Stimulated activated CD4-positive, alpha-beta T cell treated with anti-CD3 and anti-CD28 coated beads, Interleukin-2, amount 100 ng/mL, for 24 hours (primary cell): ENCODE measurements at places on chromosomes 3 and 15.

- DNase-seq = no peak
These were observed 123.0 kb upstream of the NR2F2 start for GRCh38 chr15:96207377-96208006.

GRCh38 chr15:40054855-40055575, 16.0 kb upstream of the SRP14 start:
- DNase-seq = no peak

- DNase-seq = no peak
These were observed 48.1 kb downstream of the ACAP2 start for GRCh38 chr3:195394700-195395099.

DNA sequence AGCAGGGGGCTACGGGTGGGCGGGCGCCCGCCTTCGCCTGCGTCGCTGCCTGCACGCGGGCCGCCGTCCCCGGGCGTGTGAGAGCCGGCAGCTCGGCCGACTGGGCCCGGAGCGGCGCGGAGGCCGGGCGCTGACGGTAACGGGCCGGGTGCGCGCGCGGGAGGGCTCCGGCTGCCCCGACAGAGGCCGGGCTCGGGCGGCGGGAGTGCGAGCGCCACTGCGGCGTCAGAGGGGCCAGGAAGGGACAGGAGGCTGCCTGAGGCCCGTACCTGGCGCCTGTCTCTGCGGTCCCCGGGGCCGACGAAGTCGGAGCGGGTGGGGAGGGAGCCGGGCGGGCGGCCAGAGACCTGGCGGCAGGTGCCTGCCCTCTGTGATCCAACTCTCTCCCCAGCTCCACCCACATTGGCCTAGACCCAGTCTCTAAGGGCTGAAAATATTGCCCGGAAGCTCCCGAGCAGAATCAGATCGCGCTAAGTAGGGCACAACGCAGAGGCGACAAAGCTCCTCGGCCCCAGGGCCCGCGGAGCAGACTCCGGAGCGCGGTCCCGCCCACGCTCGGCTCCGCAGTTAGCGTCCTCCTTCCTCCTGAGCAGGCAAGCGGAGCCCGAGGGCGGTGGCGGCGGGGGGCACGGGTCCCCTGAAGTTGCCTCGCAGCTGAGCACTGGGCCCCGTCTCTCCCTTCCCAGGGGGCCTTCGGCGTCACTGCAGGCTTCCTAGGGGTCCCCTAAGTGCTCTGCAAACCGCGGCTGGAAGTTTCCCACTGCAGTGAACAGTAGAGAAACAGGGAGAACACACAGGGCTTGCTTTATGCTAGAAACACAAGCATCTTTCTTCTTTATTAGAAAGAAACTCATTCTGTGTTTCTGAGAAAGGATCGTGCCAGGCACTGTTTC, at the start of gene MAN2A2:
TSS of gene MAN2A2 (plus strand) at position 463 of the 893 bp plus-strand sequence. CDS start 906 bp downstream, outside the sequence.
- DNase-seq = peak; percentile 81

DNA sequence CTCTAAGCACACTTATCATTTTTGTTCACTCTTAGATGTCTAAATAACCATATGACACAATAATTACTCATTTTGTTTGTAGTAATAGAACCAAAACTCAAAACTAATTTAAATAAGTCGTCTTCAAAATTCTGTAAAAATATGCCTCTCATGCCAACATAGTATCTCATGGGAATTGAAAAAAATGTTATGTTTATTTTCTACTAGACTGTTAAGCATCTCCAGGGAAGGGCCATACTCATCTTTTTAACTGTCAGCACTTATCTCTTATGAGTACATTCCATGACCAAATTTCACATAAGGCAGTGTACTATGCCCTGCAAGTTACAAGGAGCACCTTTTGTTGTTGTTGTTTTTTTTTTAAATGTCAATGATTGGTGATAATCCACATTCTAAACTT, 18.3 kb upstream of the USF3 start:
- no peak for DNase-seq

DNA sequence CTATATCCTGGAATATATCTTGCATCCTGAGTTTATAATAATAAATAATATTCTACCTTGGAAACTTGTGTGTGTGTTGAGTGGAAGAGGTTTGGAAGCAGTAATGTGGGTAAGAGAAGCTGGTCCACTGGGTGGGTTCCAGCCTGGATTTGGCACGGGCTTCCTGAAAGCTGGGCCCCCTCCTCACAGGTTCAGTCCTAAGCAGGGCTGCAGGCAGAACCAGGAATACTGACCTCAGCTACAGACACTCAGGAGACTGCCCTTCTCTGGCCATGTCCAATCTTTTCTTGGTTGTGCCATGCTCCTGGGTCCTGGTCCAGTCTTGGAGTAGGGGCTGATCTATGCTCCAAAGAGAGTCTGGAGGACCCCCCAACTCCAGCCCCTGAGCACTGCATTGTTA, 4.5 kb downstream of the MYD88 start:
- DNase-seq = peak; percentile 14

- no peak for DNase-seq
These were observed 11.8 kb upstream of the FBXO22 start for GRCh38 chr15:75891895-75892294.

DNA sequence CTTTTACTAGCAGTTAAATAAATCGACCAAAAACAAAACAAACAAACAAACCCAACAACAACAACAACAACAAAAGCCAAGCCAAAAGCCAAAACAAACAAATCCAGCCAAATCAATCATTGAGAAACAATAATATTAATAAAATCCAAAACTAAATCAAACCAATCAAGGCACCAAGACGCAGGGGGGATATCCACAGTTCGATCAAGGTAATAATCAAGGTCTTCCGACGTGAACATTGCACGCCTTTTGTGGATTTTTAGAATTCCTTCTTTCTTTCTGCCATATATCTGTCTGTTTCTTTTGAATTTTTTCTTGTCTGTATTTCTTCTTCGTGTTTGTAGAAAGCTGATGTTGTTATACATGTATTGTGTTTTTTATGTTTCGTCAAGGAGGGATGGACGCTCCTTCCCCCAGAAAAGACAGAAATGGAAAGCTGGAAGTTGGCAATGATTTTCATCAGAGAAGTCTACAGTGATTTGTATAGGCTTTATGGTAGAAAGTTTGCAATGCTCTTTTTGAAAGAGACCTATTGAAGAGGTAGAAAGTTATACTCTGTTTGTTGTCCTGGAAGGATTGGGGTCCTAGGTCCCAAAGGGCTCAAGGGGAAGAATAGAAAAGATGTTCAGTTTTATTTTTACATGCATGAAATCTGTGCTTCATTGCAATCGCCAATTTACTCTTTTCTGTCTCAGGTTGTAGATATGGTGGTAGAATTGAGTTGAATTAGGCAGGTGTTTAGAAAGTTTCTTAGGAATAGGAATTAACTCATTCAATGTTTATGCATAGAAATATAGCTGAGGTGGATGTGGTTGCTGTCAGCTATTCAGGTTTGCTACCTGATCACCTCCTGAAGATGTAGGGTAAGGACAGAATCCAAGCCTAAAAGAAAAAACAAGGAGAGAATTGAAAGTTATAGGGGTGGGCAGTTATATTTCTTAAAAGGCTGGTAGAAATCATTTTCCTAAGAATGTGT, 1.2 kb downstream of the ARPP21 start:
- DNase-seq = no peak

GRCh38 chr15:78347586-78348543, 7.7 kb downstream of the CRABP1 start:
- DNase-seq = no peak

- DNase-seq = no peak
These were observed 620 bp upstream of the UBR1 start for GRCh38 chr15:43106486-43106829.

DNA sequence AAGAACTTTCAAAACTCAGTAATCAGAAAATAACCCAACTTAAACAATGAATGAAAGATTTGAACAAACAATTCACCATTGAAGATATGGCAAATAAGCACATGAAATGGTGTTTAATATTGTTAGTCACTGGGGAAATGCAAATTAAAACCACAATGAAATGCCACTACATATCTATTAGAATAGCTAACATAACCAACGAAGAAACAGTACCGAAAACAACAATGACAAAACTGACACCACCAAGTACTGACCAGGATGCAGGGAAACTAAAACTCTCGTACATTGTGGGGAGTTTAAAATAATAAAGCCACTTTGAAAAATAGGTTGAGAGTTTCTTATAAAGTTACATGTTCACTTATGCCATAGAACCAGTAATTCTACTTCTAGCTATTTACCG, 69.1 kb downstream of the KBTBD8 start:
- DNase-seq = no peak

- no peak for DNase-seq
These were observed 15.3 kb downstream of the IGDCC3 start for GRCh38 chr15:65362491-65362890.

- no peak for DNase-seq
These were observed 117.3 kb downstream of the TNIK start for GRCh38 chr3:171342783-171343420.

DNA sequence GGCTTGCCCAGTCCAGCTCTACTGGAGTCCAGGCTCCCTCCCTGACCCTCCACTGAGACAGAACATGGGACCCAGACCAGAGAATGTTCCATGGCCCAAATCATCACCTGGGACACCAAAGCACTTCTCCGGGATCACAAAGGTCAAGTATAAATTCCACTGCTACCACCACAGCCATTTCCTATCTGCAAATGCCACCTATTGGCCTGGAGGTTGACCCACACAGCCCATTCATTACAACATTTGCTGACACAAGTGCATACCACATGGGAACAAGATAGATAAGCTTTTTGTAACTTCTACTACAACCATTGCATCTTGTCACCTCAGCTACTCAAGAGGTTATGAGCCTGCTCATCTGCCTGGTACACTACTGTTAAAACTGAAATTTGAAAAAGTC, 126.8 kb upstream of the NECTIN3 start:
- no peak for DNase-seq

DNA sequence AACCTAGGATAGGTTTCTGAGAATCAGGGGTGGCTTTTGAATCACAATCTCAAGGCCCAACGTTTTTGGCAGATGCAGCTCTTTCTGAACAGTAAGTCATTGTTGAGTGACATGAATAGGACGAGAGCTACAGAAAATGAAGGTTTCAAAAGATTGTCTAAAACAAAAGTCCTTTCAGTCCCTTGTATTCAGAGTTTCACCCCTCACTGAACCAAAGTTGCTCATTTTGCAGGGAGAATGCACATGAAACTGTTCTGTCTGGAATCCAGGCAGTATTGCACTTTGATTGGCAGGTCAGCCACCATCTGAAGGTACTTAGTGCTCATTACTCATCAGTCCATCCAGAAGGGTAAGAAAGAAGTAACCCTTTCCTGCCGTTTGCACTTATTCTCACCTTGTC, 24.1 kb upstream of the RASGRP1 start:
- DNase-seq = no peak

DNA sequence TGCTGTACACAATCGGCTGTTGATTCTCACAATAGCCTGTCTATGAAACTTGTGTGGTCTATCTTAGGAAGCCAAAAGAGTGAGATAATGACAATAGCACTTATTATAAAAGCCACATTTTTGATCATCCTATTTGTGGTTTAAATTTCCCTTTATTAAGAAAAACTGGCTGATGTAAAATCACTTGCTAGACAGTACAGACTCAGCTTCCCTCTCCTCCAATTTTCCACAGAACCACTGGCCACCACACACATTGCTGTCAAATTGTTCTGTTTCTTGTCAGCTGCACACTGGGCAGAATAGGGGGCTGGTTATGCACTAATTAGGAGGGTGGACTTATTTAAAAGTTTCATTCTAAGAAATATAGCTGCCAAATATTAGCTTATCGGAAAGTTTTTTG, 425.9 kb downstream of the EPHA3 start:
- no peak for DNase-seq

GRCh38 chr15:23035964-23036566, 3.3 kb downstream of the TUBGCP5 start:
- DNase-seq = peak; percentile 66

GRCh38 chr3:140546649-140547048, 131.2 kb upstream of the TRIM42 start:
- DNase-seq = no peak

- no peak for DNase-seq
These were observed 45.1 kb downstream of the MUC4 start for GRCh38 chr3:195766671-195767070.
